ENCODE measurements at places on chromosomes 16 and 17.

- DNase-seq: no peak
Measured at GRCh38 chr16:77881355-77882030, 93.1 kb downstream of the VAT1L start.

DNA sequence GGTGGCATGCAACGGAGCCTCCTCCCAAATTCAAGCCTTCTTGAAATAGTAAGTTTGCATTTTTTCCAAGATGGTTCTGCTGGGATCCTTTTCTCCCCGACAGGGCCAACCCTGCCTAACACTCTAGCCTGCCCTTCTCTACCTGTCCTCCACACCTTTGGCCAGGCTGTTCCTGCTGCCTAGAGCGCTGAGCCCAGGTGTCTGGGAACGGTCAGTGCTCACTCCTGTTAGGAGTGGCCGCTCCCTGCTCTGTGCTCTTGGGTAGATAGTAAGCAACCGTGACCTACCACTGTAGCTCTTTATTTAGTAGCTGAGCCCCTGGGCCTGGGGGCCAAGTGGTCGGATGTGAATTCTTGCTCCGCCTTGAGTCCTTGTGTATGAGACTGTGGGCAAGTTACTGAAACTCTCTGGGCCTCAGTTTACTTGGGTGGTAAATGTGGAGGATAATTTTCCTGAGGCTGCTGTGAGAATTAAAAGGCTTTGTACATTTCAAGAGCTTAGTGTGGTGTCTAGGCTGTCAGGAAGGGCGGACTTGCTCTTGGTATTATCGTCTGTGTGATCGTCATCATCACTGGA, 44.0 kb upstream of the GSE1 start:
- no peak for DNase-seq

GRCh38 chr17:78327880-78328279, 32.0 kb downstream of the SOCS3 start:
- DNase-seq: no peak

DNA sequence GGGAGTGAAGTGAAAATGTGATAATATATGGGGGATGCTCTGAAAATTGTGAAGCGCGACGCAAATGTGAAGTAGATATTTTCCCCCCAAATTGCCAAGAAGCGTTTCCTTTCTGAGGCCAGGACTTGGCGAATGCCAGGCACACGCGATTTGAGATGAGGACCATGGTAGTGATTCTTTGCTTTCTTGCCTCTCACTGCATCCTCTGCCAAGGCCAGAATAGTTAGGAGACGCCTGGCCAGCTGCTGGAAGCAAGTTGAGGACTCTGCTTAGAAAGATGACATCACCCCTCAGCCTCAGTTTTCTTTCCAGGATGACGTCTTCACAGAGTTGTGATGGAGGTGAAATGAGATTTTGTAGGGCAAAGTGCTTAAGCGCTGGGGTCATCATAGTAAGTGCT, 25.9 kb downstream of the PIPOX start:
- no peak for DNase-seq

DNA sequence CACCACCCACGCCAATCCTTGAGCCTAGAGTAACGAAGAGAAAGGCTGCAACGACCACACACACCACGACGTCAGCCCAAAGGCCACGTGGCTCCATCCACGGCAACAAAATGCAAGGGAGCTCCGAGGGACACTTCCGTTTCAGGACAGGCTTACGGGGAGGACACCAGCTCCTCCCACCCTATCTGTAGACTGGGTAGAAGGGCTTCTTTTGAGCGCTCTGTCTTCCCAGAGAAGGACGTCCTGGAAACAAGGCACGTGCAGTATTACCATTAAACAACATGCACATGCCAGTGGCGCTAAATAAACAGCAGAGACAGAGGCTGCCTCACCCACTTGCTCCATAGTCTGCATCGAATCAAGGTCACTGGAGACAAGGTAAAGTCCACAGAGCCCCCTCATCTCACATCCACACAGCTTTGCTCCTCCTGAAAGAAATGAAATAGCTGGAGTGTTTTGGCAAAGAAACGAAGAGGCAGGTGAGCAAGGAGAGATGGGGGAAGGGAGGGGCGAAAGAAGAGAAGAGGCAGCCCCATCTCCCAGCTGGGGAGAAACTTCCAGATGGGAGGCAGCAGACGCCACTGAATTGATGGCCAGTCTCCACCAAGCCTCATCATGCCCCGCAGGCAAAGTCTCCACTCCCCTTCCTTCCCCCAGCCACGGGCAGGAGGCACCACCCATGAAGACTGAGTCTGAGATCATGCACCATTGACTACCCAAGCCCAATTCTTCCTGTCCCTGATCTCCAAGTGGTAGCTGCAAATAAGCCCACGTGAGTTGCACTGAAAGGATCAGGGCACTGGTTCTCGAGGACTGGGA, 24.0 kb downstream of the ZFHX3 start:
- no peak for DNase-seq

GRCh38 chr16:65908568-65908967, 457.9 kb upstream of the CDH5 start:
- DNase-seq: peak; percentile 56
